ENCODE measurements at places on chromosomes 4 and X. TPM values are rescaled to one million over a fixed set of nuclear protein-coding genes. Genes with fewer than 3 reads are reported as not detected.
A peak's percentile ranks its signal among the peaks of the same experiment; 100 is the strongest.

TASL gene
- not detected for total RNA-seq

MSANTD1 gene
- 2.1 TPM for total RNA-seq

SERTM2 gene
- 0.72 TPM for total RNA-seq

DNA sequence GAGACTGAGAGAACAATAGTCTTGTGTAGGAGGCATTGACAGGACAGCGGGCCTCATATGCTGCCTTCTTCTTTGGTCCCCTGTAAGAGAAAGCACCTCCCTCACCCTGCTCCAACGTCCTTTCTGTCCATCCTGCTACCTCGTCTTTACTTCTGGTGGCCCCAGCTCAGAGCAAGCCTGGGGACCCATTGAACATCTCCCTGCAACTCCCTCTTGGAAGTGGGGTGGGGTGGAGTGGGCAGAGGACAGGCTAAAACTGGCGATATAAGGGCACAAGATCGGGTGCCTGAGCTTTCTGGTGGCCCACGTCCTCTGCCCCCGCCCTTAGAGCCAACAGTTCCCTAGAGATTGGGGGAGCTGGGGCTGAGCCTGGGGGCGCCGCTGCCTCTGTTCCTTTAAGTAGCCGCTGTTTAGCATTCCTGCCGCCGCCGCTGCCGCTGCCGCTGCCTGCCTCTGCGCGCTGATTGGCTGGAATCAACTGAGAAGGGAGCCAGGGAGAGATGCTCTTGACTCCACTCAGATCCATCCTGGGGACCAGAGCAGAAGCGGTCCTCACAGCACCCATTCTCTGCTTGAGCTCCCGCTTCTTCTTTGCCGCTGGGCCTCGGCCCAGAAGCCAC, at the start of gene DLG3:
DLG3 (plus strand) TSS at position 510 of the 620 bp plus-strand sequence. CDS start 367 bp downstream, outside the sequence.
- H3K4me1 ChIP-seq, result no peaks in the 10 kb centered on the region
- H3K27me3 ChIP-seq, result peaks cover 61% of the 10 kb centered on the region
- no peak for DNase-seq
- no peak within 1 kb of the TSS for H3K27ac ChIP-seq

GRCh38 chr4:111464251-111465045, 680.8 kb upstream of the FAM241A start:
- no peak for DNase-seq
- H3K4me3 ChIP-seq, result no peak overlapping the region
- H3K27me3 ChIP-seq, result no peaks in the 10 kb centered on the region
- H3K4me1 ChIP-seq, result no peaks in the 10 kb centered on the region
- H3K27ac ChIP-seq, result peak overlapping the region; percentile 13

DNA sequence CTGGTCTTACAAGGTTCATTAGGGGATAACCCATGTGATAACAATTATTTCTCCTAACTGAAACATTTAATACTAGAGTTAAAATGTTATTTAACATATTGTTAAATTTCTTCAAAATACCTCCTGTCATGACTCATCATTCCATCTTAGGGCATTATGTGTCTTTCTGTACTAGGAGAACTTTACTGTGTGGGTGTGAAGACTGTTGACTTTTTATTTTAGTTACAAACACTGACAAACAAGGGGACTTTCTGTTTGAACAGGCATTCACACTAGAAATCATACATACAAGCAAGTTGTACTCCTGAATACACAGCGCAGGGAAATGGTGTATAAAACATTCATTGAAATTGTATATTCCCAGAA, 175.9 kb downstream of the FBXW7 start:
- no peaks in the 10 kb centered on the region for H3K27me3 ChIP-seq
- no peak for DNase-seq
- H3K4me1 ChIP-seq, result peaks cover 3% of the 10 kb centered on the region
- H3K36me3 ChIP-seq, result peaks cover 2% of the 10 kb centered on the region
- H3K4me3 ChIP-seq, result no peak overlapping the region

DNA sequence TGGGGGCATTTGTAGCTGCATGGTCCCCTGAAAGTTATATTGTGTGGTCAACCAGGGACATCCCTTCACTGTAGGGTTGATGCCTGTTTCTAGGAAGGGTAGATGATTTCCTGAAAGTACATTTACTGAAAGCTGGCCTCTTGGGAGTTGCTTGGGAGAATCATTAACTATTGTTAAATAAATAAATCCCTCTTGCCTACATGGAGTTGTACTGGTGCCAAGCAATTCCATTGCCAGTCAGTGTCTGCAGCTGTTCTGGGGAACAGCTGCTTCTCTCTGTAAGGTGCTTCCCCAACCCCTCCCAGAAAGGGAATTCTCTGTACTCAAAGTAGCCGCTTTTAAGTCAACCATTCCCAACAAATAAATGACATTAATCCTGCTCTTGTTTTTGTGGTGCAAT, 51.1 kb downstream of the C4orf51 start:
- H3K4me1 ChIP-seq, result peaks cover 38% of the 10 kb centered on the region
- DNase-seq, result no peak
- H3K27ac ChIP-seq, result peak overlapping the region; percentile 92

DNA sequence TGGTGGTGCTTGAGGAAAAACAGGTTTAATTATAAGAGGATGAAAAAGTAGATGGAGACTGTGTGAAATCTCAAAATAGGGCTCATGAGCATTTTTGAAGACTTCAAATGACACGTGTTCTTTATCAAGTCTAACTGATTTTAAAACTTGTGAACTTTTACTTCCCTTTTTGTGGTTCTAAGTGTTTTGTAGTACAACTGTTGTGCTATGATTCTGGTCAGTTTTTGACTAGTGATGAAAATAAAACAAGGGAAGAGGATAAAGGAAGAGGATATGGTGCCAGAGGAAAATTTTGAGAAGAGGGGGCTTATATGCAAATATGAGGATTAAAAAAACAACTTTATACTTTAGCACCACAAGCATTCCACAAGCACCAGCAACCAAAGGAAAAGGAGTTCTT, 644.0 kb downstream of the RPA4 start:
- no peak overlapping the region for H3K27ac ChIP-seq
- no peaks in the 10 kb centered on the region for H3K27me3 ChIP-seq
- no peak overlapping the region for H3K4me3 ChIP-seq

DNA sequence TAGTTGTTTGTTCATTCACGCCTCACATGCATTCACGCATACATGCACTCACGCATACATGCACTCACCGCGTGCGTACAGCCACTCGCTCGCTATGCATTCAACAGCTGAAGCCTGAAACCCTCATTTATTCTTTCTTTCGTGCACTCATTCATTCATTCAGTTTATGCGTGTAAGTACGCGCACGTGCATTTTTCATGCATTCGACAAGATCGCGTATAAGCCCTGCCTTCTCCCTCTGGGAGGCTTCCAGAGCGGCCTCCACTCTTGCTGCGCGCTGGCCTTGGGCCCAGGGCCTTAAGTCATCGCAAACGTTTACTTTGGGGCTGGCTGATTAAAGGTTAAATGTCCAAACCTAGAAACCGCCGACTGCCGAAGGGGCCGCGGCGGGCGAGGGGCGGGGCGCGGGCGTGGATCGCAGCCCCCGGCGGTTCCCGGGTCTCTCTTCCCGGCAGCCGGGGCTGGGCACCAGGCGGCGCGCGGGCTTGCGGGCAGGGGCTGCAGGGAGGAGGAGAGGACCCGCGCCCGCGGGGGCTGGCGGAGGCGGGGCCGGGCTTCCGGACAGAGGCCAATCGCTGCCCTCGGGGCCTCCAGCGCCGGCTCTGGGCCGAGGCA, at the start of gene GYG2:
GYG2 (plus strand) TSS at position 587 of the 615 bp plus-strand sequence. CDS start 1,259 bp downstream, outside the sequence.
- peaks cover 17% of the 10 kb centered on the region for H3K36me3 ChIP-seq
- no peaks in the 10 kb centered on the region for H3K27me3 ChIP-seq
- H3K4me3 ChIP-seq, result peak within 1 kb of the TSS; percentile 73
- no peak within 1 kb of the TSS for H3K27ac ChIP-seq

DNA sequence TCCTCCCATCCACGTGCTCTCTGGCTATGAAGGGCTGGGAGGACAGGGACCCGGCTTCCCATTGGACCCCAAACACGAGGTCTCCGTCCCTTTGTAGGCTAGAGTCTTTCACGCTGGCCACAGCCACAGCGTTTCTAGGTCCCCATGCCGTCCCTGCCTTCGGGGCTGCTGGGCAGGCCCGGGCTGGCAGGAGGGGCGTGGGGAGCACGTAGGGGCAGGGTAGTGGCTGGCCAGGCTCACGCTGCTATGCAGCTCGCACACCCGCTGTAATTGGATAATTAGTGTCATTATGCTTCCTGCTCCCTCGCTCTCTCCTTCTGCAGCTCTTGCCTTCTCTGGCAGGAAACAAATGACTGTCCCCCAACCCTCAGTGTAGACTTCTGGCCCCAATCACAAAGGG, 9.8 kb downstream of the ATP2B3 start:
- no peaks in the 10 kb centered on the region for H3K4me1 ChIP-seq
- no peak overlapping the region for H3K4me3 ChIP-seq
- DNase-seq, result no peak
- H3K27me3 ChIP-seq, result peaks cover 5% of the 10 kb centered on the region
- H3K36me3 ChIP-seq, result no peaks in the 10 kb centered on the region

- H3K4me3 ChIP-seq, result no peak overlapping the region
- peaks cover 6% of the 10 kb centered on the region for H3K4me1 ChIP-seq
- H3K27me3 ChIP-seq, result no peaks in the 10 kb centered on the region
Measured at GRCh38 chr4:152900395-152900794, 35.7 kb upstream of the FHDC1 start.
